Hematopoietic multipotent progenitor cell treated with erythropoietin and hydrocortisone succinate and interleukin-3 and kit ligand, for 8 days (in vitro differentiated cells): ENCODE measurements at places on chromosomes 12 and 14.

GRCh38 chr12:112909693-112910092, 2.9 kb downstream of the OAS1 start:
- no peak for DNase-seq

DNA sequence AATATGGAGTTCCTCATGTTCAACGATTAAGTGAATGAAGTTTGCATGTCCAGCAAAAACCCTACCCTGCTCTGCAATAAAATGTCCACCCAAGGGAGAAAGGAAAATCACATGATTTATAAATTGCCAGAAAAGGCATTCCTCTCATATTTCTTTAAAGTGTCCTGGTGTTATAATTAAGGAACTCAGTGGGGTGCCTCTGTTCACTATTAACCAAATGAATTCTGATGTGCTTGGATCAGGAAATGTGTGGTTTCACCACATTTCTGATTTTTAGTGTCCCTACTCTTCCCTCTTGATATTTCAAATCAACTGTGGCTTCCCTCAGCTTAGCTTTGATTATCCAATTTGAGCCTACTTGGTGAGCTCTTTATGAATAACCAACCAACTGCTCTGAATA, 208.1 kb downstream of the PHLDA1 start:
- no peak for DNase-seq

DNA sequence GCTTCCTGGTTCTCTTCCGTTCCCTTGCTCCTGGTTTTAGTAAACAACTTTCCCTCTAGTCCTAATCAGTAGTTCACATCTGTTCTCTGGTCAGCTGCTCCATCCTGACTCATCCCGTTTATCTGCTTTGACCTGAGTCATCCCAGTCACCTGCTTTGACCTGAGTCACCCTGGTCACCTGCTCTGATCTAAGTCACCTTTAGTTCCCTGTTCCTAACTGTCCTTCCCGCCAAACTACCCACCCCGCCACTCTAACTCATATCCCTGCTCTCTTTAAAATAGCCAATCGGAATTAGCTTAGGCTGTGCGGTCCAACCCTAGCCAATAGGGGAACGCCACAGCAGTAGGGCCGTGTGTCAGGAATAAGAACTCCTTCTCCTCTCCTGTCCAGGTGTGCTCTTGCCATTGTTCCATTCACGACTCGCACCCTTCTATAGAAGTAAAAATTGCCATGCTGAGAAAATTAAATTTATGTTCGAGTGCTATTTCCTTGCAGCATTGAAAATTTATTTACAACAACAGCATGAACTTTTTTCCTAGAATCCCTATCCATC, 3.1 kb upstream of the ANKRD33 start:
- peak; percentile 30 for DNase-seq

DNA sequence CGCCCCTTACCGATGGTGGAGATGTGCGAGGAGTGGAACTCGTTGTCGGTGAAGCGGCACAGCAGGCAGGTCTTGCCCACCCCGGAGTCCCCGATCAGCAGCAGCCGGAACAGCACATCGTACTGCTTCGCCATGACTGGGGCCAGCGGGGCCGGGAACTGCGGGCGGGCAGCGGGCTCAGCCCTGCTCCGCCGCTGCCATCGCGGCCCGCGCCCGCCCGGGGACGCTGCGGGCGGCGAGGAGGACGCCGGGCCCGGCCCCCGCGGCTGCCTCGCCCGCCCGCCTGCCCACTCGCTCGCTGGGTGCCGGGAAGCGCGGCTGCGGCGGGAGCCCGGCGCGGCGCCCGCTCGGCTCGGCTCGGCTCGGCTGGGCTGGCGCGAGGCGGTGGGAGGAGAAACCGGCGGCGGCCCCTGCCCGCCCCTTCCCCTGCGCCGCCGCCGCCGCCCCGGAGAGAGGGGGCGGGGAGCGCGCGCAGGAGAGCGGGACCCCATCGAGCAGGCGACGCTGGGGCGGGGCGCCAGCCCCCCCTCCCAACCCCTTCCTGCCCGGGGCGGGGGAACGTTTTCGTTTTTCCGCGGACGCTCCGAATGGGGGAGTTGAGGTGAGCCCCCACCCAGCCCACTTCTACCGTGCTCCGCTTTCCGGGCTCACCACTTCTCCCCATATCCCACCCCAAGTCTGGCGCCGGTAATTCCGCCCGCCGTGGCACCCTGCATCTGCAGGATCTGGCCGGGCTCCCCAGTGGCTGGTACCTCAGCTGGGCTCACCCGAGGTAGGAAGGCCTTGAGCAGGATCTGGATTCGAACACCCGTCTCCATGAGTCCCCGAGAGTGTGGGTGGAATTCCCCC, at the start of gene RAB15:
Gene RAB15, minus strand, starts transcription at position 394 of the 849 bp plus-strand sequence. Its CDS starts 260 bp downstream, at position 134.
- DNase-seq = no peak

DNA sequence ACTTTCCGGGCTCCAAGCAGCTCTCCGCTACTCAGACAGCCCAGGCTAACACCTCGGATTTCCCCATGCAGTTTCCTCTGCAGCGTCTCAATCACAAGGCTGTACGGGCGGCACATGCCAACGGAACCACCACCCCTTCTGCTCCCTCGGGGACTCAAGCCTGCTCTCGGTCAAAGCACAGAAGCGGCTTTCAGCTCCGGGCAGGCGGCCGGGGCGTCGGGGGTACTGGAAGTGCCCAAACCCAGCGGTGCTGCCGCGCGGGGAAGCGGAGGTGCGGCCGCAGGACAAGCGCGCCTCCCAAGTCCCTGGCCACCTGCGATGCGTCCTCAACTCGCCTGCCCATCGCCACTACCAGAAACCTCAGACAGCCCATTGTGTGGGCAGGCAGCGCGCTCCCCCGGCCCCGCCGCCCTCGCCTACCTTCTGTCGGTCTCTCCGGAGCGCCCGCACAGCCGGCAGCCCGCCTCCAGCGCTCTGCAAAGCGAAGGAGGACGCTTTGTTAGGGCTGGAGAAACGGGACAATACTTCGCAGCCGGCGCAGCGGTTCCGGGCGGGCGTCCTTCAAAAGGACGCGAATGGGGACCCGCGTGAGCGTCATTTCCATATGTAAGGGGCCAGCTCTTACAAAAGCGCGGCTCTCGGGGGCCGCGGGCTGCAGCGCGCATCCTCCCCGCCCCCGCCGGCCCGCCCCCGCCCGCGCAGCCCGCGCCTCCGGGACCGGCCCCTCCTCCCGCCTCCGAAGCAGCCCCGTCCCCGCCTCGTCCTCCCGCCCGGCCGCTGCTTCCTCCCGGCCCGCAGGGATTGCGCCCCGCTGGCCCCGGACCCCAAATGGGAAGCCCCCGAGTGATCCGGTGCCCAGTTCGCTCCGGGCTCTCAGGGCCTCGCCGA, 674 bp downstream of the NIN start:
- peak; percentile 42 for DNase-seq

- no peak for DNase-seq
These were observed 139.8 kb downstream of the TSPAN9 start for GRCh38 chr12:3216726-3217682.

DNA sequence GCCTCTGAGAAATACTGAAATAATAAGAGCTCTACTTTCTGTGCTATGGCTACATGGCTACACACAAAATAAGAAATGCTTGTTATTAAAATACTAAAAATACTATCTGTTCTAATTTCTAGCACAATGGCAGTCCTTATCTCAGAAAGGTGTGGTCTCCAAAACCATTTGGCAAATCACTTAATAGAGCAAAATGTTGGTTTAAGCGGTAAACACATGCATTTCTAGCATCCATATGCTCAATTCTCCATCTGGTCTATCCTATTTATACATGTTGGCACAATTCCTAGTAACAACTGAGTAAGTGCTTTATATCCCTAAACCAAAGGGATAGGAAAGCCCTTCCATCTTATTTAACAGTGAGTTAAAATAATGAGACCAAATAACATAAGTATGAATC, 107.0 kb downstream of the PAPLN start:
- no peak for DNase-seq

DNA sequence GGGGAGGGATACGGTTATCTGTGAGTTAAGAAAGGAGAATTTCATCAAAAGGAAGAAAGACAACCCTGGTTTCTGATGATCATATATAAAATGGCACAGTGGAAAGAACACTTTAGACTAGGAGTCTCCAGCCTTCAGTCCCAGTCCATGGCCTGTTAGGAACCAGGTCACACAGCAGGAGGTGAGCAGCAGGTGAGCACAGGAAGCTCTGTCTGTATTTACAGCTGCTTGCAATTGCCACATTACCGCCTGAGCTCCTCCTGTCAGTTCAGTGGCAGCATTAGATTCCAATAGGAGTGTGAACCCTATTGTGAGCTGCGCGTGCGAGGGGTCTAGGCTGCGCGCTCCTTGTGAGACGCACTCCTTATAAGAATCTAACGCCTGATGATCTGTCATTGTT, 137.9 kb downstream of the BTG1 start:
- DNase-seq = no peak

GRCh38 chr12:55723516-55724225, 3.5 kb downstream of the RDH5 start:
- DNase-seq = no peak

- no peak for DNase-seq
These were observed 4.9 kb upstream of the GPR132 start for GRCh38 chr14:105069871-105070759.

- no peak for DNase-seq
These were observed 240.7 kb downstream of the APAF1 start for GRCh38 chr12:98885778-98886177.

DNA sequence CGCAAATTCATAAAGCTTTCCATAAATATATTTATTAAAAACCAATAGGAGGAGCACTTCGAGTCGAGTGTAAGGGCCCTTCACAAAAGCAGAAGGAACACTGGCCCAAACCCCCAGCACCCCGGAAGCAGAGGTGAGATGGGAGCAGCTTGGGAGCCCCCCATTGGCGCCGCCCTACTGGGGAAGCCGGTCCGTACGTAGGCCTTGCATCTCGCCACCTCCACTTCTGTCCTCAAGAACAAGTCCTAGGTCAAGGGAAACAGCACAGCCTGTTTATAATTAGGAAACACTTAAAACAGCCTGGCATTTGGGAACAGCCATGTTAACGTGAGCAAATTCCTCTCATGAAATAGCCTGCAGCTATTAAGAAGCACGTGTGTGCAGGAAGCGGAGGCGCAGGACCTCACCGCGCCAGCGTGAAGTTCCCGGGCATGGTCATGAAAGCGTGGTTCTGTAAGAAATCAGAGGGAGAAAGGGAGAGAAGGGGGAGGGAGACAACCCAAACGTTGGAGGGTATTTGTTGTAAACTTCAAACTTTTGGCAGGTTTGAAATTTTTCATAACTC, 7.7 kb downstream of the ANKRD9 start:
- DNase-seq = no peak

- DNase-seq = no peak
These were observed 47.2 kb downstream of the MYO1H start for GRCh38 chr12:109394891-109395290.

- peak; percentile 6 for DNase-seq
These were observed 50.3 kb downstream of the ADAMTS20 start for GRCh38 chr12:43501703-43502102.

GRCh38 chr12:10363914-10364814, 25.7 kb downstream of the KLRK1 start:
- DNase-seq = peak; percentile 71

DNA sequence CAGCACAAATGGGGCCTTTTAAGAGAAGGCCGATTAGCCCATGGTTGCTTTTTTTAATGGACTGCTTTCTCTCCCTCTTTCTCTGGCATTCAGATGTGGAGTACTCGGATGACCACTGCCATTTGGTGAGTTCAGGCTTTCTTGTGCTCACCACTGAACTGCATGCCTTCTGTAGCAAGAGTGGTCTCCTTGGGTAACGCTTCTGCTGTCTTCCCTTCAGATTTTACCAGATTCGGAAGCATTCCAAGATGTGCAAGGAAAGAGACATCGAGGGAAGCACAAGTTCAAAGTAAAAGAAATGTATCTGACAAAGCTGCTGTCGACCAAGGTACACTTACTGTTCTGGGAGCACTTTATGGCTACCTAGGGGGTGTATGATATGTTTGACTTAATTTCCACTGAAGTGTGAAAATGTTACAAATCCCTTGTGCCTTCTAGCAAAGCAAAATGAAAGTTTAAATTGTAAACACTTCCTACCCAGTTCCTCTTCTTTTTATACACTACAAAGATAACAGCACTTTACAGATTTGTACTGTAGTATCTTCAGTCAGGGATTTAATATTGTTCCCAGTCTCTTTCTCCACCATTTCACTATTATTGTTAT, 148.8 kb downstream of the PLXNC1 start:
- DNase-seq = no peak

DNA sequence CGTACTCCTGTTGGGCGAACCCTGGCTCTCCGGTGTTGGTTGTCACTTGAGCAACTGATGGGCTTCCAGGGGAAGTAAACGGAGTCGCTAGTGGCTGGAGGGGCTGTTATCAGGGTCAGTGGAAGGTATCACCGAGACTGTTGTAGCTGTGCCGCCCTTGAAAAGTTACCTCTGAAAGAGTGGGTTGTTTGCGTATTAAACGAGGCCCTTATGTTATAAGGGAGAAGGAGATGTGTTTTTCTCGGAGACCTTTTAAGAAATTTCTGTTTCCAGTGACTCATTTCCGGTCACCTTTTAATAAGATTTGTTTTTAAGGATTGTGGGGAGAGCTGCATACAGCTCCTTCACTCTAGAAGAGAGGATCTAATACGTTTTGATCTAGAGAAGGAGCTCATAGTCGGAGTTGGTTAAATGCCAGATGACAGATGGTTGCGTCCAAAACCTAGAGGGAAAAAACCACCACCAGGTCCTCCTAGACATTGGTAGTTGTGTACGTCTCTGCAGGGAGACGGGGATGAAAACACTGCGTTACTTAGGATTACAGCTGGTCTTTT, 750 bp upstream of the DBX2 start:
- no peak for DNase-seq

DNA sequence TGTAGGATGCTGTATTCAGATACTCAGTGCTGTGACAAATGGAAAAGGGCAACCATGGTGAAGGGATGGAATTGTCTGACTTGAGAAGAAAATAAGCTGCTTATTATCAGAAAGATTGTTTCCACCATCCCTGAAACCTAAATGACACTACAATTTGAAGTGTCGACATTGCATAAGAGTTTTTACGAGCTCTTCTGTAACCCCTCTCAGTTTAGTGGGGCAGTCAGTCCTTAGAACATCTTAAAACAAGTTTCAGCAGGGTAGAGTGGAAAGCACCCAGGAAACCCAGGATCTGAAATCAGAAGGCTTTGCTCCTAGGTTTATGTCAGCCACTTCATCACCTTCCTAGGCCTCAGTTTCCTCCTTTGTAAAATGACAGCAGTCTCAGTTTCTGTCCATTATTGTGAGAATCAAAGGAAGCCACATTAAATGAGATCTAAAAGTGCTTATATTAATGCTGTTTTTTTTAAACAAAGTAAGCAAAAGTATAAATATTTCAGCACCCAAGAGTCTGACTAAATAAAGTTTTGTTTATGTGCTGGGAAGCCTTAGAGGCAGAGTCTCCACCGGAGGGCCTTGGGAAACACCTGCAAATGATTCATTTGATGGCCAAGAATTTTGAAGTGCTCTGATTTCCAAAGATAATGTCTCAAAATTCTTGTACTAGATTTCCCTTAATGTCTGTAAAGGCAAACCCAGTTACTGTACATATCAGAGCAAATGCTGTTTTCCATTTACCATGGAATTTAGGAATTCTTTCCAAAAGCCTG, 1.8 kb downstream of the IFT43 start:
- no peak for DNase-seq
